ENCODE measurements at places on chromosomes 1 and 21. TPM values are rescaled to one million over a fixed set of nuclear protein-coding genes. Genes with fewer than 3 reads are reported as not detected.

The TP73 gene
- 12.3 TPM for total RNA-seq

The RIPK4 gene
- 21.6 TPM for total RNA-seq

The CRYBG2 gene
- 3.8 TPM for total RNA-seq

The RTCA gene
- 37.6 TPM for total RNA-seq

The ZNF593OS gene
- not detected for total RNA-seq

The THEMIS2 gene
- 115 TPM for total RNA-seq

- H3K27me3 ChIP-seq: no peaks in the 10 kb centered on the region
- H3K4me1 ChIP-seq: no peaks in the 10 kb centered on the region
- H3K4me3 ChIP-seq: no peak overlapping the region
Observed at GRCh38 chr1:154992721-154993571, 440 bp upstream of the LENEP start.

GRCh38 chr1:78284354-78284753 lies 206.4 kb upstream of the PTGFR start:
- H3K27me3 ChIP-seq: no peaks in the 10 kb centered on the region
- H3K4me3 ChIP-seq: no peak overlapping the region
- no peaks in the 10 kb centered on the region for H3K36me3 ChIP-seq
- H3K27ac ChIP-seq: no peak overlapping the region
- DNase-seq: no peak
- no peaks in the 10 kb centered on the region for H3K4me1 ChIP-seq

DNA sequence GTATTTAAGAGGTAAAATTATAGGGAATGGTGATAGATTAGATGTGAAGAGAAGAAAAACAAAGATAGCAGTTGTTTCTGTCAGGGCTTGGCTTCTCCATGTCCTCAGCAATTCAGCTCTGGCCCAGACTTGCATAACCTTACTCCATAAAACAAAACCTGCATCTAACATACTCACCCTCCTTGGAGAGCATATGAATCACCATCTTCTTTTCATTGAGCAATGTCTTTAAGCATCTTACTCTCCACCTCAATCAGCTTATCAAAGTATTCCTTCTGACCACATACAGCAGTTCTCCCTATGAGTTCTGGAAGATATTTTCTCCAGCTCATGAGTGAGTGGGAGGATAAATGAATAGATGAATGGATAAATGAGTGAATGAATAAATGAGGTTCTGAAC lies 49.0 kb downstream of the RAB3B start:
- no peaks in the 10 kb centered on the region for H3K4me1 ChIP-seq
- DNase-seq: no peak
- H3K4me3 ChIP-seq: no peak overlapping the region
- H3K27ac ChIP-seq: no peak overlapping the region
- H3K27me3 ChIP-seq: no peaks in the 10 kb centered on the region
- no peaks in the 10 kb centered on the region for H3K36me3 ChIP-seq

DNA sequence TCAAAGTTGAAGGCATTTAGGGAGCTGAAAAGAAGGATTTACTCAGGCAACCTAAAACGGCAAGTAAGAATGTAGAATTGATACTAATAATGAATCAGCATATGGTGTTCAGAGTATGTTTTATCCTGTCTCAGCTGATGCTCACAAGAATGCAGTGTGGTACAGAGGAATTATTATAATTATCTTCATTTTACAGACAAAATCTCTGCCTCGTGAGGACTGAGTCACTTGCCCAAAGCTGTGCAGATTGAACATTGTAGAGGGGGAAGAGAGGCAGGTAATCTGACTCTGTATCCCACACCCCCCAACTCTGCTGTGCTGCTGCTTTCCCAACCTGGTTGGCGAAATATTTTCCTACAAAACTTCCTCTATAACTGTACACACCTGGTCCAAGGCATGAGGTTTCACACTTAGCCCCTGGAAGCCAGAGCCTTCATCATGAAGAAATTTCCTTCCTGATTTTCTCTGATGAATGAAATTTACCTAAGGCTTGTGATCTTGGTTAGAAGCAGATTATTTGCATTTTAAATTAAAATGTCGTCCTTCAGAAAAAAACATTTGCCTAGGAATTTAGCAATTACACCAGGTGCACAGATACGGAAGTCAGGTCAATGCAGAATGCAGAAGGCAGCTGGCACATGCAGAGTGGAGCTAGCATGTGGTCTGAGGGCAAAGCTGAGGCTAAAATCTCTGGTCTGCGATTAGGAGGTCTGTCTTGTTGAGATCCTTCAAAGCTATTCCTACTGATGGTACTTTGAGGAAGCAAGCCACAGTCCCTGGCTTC lies 52.8 kb downstream of the DPT start:
- H3K4me3 ChIP-seq: no peak overlapping the region
- DNase-seq: no peak

DNA sequence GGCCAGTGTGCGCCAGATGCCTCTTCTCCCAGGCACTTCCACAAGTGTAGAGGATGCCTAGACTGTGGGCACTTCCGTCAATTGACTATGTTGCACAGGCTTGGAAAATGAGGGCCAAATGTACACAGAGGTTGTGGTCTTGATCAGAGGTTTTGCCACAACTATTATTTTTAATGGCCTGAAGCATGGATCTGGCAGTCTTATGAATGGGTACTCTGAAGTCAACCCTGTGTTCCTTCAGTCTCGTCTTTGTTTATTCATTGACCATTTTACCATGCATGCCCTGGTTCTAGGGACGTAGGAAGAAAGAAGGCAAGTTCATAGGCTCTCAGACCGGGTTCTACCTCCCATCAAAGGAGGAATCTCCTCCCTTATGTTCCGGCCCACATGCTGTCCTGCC lies 329.1 kb downstream of the HHAT start:
- H3K27me3 ChIP-seq: no peaks in the 10 kb centered on the region
- H3K4me3 ChIP-seq: no peak overlapping the region
- DNase-seq: no peak
- no peaks in the 10 kb centered on the region for H3K4me1 ChIP-seq

- H3K4me3 ChIP-seq: no peak overlapping the region
- H3K27me3 ChIP-seq: no peaks in the 10 kb centered on the region
- no peaks in the 10 kb centered on the region for H3K36me3 ChIP-seq
- no peak for DNase-seq
Observed at GRCh38 chr1:192543445-192543844, 32.1 kb upstream of the RGS1 start.

- no peaks in the 10 kb centered on the region for H3K27me3 ChIP-seq
Observed at GRCh38 chr1:207202480-207202879, 98.4 kb downstream of the C4BPA start.

DNA sequence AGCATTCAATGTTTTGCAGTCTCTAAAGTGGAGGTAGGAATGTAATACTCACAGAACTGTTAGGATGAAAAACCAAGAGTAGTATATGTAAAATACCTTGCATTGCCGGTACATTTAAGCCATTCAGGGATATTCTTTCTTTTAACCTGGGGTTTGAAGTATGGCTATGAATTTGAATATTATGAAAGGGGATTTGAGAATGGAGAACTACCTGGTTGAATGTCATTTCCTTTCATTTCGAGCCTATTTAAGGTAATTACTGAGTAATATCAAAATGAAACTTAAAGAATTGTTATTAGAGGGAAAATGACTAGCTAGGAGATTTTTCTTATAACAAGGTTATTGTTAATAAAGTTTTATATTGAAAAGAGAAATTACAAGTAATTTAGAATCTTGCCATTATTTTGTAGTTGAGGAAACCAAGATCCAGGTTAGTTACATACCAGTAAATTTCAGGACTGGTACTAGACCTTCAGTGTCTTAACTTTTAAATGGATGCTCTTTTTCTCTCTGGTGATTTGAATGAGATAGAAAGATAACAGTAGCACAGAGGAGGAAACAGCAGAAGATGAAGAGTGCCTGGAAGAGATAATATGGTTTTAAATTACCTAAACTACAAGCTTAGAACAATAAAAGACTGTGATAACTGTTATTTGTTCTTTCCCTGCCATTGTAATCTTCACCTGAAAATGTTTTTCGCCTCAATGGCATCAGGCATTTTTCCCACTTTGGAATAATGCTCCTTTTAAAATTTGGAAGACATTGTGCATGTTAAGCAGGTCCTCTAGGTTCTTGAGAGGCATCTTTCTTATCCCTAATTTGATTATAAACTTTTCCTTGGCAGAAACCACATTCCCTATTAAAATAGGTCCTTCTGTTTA lies 103.2 kb downstream of the PKN2 start:
- H3K27ac ChIP-seq: no peak overlapping the region
- no peak overlapping the region for H3K4me3 ChIP-seq
- H3K4me1 ChIP-seq: no peaks in the 10 kb centered on the region
- peaks cover 48% of the 10 kb centered on the region for H3K36me3 ChIP-seq
- DNase-seq: no peak
- H3K27me3 ChIP-seq: no peaks in the 10 kb centered on the region

DNA sequence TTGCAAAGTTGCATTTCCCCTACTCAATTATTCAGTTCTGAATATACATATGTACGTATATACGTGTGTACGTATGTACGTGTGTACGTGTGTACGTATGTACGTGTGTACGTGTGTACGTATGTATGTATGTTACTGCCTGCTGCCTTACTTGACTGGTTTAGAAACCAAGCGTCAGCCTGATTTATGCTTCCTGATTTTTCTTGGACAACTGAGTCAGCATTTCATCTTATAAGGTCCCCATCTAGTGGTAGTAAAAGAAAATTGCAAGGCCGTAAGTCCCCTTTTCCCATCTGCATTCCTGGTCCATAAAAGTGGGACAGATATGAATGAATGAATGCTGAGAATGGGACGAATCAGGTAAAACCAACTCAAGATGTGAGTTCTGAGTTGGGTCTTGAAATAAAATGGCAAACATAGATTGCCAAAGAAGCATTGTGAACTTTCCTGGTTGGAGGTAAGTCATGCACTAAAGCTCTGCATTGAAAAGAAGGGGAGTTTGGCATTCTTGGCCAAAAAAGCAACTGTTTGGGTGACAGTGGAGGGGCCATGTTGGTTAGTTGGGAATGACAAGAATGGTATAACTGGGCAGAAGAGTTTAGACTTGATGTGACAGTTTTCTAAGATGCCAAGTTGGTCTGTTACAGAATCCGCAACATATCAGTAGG lies 76.4 kb upstream of the DNAH14 start:
- H3K36me3 ChIP-seq: no peaks in the 10 kb centered on the region
- no peaks in the 10 kb centered on the region for H3K27me3 ChIP-seq
- peak; percentile 76 for DNase-seq

GRCh38 chr21:16863362-16863905 lies 649.4 kb upstream of the CXADR start:
- H3K27me3 ChIP-seq: no peaks in the 10 kb centered on the region
- DNase-seq: no peak
- no peaks in the 10 kb centered on the region for H3K36me3 ChIP-seq
- H3K4me1 ChIP-seq: no peaks in the 10 kb centered on the region
- no peak overlapping the region for H3K27ac ChIP-seq

DNA sequence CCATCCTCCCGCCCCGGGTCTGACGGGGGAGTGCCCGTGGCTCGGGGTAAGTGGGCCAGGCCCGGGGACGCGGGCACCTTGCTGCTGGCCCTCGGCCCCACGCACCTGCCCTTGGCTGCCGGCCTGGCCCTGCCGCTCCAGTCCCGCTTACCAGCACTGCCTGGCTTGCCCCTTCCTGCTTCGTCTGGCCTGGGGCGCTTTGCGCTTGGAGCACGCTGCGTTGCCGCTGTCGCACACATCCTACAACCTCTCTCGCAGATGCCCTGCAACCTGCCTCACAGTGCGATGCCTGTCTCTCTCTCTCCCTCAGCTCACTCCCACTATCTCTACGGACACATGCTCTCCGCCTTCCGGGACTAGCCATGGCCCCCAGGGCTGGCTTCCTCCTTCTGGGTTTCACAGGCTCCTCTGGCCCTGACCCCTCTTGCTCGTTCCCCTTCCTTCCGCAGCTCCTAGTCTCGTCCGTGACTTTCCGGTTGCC lies 9.7 kb downstream of the MYOG start:
- peaks cover 35% of the 10 kb centered on the region for H3K27me3 ChIP-seq
- no peak for DNase-seq
- no peak overlapping the region for H3K27ac ChIP-seq
- H3K4me3 ChIP-seq: no peak overlapping the region

DNA sequence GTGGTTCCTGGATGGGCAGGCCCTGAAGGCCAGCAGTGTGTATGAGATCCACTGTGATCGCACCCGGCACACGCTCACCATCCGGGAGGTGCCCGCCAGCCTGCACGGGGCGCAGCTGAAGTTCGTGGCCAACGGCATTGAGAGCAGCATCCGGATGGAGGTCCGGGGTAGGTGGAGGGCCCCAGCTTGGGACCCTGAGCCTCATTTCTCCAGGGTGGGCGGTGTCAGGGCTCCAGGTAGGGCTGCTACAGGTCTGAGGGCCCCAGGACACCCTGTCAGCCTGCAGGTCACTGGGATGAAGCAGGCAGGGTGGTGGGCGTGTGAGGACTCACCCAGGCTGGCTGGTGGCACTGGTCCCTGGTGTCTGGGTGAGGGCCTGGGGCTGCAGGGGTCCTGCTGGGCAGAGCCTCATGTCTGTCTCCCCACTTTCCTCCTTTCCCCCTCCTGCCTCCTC lies 7.8 kb downstream of the OBSCN start:
- no peaks in the 10 kb centered on the region for H3K36me3 ChIP-seq
- H3K27ac ChIP-seq: no peak overlapping the region

- no peaks in the 10 kb centered on the region for H3K4me1 ChIP-seq
- H3K36me3 ChIP-seq: no peaks in the 10 kb centered on the region
- H3K27me3 ChIP-seq: no peaks in the 10 kb centered on the region
- DNase-seq: no peak
Observed at GRCh38 chr1:114319418-114319817, 165.7 kb upstream of the SYT6 start.

DNA sequence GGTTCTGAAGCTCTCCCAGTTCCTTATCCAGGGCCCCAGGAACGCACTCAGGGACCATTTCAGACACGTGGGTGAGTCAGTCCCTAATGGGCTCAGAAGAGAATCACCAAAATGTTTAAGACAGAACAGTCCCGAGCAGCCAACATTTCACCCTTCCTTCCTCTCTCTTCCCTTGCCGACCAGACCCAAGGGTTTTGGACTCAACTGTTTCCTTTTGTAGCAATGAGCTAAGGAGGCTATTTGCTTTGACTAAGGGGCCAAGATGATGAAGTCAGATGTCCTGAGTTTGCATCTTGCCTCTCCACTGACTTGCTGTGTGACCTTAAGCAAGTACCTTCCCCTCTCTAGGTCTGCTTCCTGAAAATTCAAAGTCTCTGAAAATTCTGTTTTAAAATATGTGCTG lies 472.3 kb upstream of the VAMP3 start:
- no peaks in the 10 kb centered on the region for H3K27me3 ChIP-seq
- DNase-seq: no peak
- no peaks in the 10 kb centered on the region for H3K36me3 ChIP-seq
- H3K4me1 ChIP-seq: no peaks in the 10 kb centered on the region
- no peak overlapping the region for H3K27ac ChIP-seq
- H3K4me3 ChIP-seq: no peak overlapping the region

- H3K27me3 ChIP-seq: no peaks in the 10 kb centered on the region
- H3K36me3 ChIP-seq: no peaks in the 10 kb centered on the region
Observed at GRCh38 chr1:205824180-205824579, 11.2 kb upstream of the SLC41A1 start.
